ENCODE measurements at places on chromosomes 7 and 10.

DNA sequence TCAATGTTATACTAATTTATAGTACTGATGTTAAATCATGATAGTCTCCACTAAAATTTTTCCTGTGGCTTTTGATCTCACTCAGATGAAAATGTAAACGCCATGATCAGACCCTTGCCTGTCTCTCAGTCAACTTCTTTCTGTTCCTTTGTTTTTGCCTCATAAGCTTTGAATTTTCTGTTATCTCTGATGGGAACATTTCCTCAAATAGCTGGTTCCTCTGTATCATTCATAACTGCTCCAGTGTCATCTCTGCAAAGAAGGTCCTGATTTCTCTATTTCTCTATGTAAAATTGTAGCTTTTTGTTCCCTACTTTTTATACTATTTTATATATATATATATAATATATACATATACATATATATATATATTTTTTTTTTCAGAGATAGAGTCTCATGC lies 67.5 kb downstream of the GPR141 start:
- DNase-seq, result no peak

DNA sequence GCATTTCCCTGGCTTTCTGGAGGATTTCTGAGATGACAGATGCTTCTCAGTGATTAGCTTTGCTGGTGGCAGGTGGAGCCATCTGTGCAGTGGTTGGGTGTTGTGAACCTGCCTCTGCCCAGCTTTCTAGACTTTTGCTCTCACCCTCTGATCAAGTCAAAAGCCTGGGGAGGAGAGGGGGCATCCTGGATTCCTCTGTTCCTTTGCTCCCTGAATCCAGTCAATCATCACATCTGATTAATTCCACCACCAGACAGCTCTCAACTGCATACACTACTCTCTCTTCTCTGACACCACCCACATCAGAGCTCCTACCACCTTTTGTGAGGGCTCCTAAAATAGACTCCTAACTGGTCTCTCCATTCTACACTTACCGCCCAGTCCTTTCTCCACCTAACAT lies 283.5 kb downstream of the WDR11 start:
- peak; percentile 65 for DNase-seq

GRCh38 chr7:81459485-81459884 lies 310.4 kb downstream of the HGF start:
- DNase-seq, result no peak

DNA sequence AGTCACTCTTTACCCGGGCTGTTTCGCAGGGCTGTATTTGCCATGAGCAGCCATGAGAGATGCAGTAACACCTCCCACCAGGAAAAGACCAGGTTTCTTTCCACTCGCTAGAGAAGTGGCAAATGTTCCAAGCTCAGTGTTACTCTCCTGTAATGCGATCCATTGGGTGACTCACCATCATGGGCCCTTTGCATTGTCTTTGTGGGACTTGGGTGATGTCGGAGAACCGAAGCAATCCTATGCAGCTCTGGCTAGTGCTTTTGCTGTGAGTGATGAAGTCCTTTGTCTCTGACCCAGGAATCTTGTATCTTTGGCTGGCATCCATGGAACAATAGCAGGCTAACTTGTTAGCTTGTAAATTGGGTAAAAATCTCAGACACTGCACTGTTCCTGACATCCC lies 40.0 kb downstream of the GHRHR start:
- DNase-seq, result no peak

DNA sequence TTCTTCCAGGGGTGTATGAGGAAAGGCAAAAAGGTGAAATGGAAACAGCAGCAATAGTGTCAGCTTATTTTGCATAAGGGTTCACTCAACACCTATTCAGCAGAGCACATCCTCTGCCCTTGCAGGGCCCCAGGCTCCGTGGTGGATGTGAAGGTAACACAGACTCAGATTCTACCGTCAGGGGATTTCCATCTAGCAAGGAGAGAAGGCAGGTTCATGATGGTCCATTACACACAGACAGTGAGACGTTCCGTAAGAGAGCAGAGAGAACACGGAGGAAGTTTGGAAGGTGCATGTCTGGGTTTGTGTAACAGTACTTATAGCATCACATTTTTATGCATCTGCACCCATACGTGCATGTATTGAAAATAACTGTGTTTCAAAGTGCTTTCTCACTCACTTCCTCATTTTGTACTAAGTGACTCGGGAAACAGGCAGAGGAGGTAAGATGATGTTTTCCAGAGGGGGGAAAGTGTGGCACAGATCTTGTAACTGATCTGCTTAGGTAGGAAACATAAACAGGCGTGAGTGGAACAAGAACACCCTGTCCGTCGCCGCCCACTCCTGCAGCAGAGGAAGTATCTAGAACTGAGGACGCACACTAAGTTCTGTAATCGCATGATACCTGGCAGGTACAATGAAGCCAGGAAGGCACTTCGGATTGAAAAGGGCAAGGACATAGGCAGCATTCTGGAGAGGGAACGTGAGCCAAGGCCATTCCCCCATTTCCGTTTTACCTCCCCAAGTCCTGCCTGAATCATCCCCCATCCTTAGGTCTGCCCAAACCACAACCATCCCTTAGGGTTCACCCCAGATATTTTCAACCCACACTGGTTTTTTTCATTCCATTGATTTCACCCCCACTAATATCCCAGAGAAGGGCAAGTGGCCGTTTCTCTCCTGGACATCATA lies 1.0 kb upstream of the ENO4 start:
- DNase-seq, result no peak

- DNase-seq, result no peak
These were observed 36.1 kb downstream of the NET1 start for GRCh38 chr10:5448333-5449001.

GRCh38 chr7:29319719-29320521 lies 125.3 kb downstream of the CHN2 start:
- no peak for DNase-seq

DNA sequence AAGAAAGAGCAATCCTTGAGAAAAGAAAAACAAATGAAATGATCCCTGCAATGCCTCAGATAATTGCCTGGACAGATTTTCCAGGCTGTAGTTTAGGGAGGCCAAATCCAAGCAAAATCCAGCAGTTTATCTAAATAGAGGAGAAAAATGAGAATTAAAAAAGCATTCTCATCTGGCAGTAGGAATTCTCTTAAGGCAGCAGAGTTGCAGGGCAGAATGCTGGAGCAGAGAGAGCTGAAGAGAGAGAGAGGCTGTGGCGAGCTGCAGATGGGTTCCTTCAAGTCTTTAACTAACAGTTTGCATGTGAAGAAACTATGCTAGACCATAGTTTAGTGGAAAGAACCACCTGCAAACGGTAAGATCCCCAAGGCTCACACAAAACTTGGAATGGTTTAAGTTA lies 6.0 kb upstream of the LIPA start:
- no peak for DNase-seq

GRCh38 chr7:74069790-74070618 lies 13.6 kb upstream of the LIMK1 start:
- DNase-seq, result no peak

GRCh38 chr7:155161690-155162089 lies 91.6 kb downstream of the HTR5A start:
- no peak for DNase-seq

DNA sequence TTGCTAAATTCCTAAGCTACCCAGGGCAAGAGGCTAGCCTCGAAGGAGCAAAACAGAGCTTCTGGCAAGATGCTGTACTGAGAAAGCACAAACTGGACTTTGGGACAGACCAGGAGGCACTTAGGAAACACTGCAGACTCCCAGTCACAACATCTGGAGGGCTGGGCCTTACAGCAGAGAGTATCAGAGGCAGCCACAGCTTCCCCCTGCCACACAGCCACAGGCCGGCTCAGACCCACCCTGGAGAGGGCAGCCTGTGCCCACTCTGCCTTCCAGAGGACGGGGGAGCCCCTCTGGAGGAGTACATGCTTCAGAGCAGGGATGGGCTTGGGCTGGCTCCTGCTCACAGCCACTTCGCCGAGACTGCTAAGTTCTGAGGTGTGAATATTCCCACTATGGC lies 17.4 kb downstream of the ESYT2 start:
- DNase-seq, result no peak

DNA sequence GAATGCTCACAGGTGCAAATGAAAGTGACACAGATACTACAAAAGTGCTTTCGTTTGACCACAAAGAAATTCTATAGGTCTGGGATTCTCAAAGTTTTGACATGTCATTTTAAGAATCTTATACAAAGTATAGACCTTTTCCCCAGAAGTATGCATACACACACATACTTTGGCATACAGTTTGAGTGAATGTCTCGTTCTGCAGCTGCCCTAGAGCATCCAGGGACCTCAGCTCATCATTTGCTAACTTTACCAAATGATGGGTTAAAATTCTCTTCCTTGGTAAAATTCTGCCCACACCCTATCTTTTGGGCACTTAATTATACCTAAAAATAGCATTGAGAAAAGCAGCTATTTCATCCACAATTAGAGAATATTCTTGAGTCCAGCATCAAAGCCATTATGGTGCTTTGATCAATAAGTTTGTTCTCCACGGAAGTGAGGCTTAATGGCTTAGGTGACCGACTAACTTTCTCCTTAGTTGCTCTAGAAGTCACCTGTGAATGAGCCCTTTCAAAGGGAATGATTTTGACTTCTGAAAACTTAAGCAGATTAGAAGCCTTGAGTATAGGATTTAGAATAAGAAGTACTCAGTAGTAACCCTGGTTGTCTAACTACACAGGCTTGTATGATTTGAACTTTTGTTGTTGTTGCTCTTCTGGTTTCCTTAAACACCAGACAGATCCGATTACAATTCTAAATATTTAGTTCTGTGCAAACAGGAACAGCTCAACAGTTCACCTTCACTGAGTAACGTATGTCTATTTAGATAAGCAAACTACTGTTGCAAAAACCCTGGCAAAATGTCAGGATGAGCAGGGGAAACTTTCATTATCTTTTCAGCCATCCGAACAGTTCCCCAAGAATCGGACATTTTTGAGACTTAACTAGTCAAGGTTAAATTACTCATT lies 70.6 kb downstream of the CNNM2 start:
- no peak for DNase-seq

- DNase-seq, result peak; percentile 14
These were observed 76.1 kb upstream of the CPXM2 start for GRCh38 chr10:123967626-123968243.

DNA sequence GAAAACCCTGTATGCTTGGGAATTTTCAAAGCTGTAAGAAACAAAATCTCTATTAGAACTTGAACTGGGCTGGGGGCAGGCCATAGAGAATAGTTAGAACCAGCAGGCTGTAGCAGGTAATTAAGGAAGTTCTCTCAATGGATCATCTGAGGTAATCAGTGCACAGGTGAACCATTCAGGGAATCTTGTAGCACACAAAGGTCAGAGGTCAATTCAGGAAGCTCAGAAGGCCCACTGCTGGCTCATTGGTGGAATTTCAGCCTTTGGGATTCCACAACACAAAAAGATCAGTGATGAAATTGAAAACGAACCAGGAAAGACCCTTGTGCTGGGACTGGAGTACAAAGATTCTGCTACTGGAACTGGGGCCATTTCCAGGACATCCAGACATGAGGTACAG lies 82.0 kb downstream of the TMEM168 start:
- DNase-seq, result no peak

GRCh38 chr10:110746969-110747608 lies 103.0 kb downstream of the RBM20 start:
- DNase-seq, result no peak

All from NCI-H1694 (cell line).